ENCODE measurements at places on chromosomes 13 and 19.
A peak's percentile ranks its signal among the peaks of the same experiment; 100 is the strongest.

DNA sequence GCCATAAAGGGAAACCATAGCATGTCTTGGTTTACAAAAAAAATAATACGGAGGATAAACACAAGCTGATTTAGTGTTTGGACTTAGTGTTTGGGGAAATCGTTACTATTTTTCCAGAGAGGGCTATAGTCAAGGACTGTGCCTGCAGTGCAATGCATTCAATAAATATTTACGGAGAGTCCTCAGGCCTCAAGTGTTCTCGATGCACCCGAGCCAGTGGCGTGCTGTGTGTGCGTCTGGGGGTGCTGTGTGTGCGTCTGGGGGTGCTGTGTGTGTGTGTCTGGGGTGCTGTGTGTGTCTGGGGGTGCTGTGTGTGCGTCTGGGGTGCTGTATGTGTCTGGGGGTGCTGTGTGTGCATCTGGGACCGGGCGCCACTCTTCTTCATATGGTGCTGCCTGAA, 71.7 kb upstream of the GTF3A start:
- DNase-seq, result no peak

- DNase-seq, result no peak
Observed at GRCh38 chr13:41457589-41458186, 338 bp downstream of the RGCC start.

- DNase-seq, result no peak
Observed at GRCh38 chr13:111004444-111004843, 89.6 kb upstream of the ANKRD10 start.

DNA sequence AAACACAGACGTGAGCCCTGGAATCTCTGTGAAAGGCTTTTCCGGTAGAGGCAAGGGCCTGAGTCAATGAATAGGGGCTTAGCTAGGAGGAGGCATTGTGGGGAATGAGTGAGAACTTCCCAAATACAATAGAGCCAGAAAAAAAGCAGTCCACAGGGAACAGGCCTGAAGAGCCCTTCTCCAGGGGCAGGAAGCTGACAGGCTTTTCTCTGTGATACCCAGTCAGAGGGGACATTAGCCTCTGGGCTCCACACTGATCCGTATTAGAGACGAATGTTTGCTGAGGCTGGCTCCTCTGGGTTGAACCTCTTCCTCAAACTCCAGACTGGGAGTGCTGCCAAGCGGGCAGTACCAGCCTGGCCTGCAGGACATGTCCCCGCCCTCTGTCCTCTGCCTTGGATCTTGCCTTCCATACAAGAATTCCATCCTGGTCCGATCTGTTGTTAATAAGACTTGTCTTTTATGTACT, 2.3 kb downstream of the DHRS12 start:
- no peak for DNase-seq

- no peak for DNase-seq
Observed at GRCh38 chr19:58563034-58563573, 4.7 kb upstream of the UBE2M start.

GRCh38 chr13:88526186-88526852, 855.1 kb downstream of the SLITRK5 start:
- no peak for DNase-seq

DNA sequence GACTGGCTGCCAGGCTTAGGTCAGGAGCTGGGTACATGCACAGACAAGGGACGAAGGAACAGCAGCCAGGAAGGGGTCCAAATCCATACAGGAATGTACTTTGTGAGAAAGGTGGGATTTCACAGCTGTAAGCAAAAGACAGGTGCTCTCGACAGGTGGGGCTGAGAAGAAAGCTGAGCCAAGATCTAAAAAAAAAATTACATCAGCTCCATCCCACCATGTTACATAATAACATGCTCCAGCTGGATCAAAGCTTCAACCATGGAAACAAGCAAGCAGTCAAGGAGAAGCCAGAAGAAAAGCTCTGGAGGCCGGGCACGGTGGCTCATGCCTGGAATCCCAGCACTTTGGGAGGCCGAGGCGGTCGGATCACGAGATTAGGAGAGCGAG, 8.0 kb downstream of the UBXN6 start:
- no peak for DNase-seq

- no peak for DNase-seq
Observed at GRCh38 chr13:64028551-64028950, 2612.9 kb upstream of the PCDH20 start.

DNA sequence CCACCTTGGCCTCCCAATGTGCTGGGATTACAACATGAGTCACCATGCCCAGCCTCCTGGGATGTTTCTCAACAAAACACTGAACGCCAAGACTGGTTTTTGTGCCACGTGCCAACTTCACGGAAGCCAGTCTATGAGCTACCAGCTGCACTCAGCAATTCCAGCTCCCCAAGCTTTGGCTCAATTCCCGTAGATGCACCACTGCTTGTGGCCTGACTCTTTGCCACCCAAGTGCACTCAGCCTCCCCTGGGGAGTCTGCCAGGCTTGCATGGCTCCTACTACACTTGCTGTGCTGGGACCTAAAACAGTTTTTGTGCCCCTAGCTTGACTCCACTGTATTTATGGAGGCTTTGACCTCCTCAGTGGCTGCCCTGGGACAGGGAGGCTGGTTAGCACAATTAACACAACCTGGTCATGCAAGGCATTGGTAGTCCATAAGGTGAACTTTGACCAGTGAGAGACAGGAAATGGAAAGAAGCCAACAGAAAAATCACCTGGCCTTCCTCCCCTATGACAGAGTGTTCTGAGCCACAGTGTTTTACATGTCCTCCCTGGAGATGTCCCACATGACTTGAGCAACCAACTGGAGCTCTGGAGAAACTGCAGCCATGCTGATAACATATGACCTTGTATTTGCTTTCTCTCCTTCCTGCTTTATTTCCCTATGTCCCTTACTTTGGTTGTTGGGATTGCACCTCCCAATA, 1173.1 kb downstream of the UQCRFS1 start:
- no peak for DNase-seq

DNA sequence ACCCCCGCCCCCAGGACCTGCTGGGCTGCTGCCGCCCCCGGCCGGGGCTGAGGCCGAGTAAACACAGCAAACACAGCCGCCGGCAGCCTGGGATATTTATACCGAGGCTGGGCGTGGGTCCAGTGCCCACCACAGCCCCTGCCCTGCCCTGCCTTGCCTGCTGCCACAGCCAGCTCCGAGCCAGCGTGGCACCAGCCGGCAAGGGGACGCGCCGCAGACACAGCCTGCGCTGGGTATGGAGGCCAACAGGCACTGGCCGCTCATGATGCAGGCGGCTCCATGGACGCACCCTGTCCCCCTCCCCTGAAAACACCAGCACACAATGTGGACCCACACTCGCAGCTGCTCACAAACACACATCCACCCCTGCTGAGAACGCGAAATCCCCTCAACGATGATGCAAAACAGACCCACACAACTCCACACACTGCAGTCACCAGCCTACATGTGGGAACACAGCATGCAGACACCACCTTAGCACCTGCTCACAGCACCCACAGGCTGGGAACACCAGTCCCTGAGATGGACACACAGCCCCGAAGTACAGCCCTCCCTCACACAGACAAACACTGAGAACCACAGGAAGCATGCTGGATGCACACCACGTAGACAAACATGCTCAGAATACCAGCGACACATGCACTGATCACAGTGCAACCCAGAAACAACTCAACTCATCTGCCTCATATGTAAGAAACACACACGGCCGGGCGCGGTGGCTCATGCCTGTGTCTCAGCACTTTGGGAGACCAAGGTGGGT, 16.2 kb downstream of the CCDC97 start:
- DNase-seq, result no peak

GRCh38 chr13:90800082-90800746, 547.3 kb upstream of the MIR17HG start:
- no peak for DNase-seq

DNA sequence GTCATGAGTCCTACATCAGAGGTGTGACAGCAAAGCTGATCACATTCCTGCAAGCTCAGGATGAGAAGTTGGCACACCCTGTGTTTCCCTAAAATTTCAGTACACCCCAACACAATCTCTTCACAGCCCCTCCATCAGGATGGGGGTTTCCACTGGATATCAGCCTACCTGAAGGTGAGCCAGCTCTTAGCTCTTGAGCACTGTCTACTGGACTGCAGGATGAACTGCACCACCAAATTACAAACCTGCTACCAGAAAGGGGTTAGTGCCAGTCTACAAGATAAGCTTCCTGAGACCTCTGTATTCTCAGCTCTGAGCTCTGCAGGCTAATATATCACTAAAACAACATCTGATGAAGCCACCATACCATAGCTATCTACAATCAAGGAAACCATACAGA, 1616.2 kb upstream of the SPRY2 start:
- no peak for DNase-seq

DNA sequence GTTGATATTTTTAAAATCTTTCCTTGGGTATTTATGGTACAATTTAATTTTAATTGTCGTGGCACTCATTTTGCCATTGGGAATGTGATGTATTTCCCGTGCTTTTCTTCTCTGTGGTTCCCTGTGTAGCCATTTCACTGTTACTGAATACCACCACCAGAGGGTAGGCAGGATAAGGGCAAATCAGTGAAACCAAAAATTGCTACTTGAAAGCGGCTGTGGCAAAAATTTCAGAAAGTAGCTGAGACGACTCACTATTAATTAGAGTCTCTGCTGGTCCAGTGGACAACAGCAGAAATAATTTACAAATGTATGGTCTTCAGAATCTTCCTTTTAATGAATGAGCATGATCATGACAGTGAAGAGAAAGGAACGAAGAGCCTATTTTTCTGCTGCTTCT, 34.4 kb upstream of the MIR17HG start:
- no peak for DNase-seq

- no peak for DNase-seq
Observed at GRCh38 chr19:16075430-16076153, 703 bp upstream of the TPM4 start.

- no peak for DNase-seq
Observed at GRCh38 chr19:10007371-10008183, 2.7 kb downstream of the COL5A3 start.

DNA sequence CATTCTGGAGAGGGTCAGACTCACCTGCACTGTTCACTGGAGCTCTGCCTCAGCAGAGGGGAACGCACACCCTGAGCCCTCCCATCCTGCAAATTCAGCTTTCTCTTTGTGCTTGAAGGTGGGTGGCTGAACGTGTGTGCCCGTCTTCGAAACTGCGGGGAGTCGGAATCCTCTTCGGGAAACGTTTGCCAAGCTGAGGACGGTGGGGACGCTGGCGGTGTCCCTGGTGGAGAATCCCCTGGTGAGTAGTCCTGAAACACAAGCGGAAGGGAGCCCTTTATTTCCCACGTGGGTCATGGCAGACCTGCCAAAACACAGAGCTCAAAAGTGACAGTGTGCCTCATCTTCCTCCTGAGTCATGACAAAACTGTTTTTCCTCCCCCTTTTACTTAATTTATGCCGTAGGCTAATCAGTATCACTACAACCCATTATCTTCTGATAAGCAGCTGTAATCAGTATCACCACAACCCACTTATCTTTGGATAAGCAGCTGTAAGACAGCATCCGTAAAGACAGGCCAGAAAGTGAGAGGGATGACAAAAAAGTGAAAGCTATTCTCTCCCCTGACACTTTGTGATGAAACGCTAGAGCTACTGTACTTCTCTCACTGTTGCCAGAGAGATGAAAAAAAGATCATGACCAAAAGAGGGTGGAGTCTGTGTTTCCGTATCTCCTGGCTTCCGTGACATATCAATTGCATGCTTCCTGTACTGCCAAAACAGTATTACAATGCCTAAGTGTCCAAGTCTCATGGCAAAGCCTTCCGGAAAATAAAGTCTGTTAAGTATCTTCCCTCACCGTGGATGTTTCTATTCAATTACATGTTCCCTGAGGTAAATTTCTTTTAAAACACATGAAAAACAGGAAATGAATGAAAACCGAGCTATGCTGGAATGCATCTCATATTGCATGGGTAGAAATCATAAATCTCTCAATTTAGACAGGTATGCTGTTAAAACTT, 155.5 kb downstream of the TBC1D4 start:
- DNase-seq, result peak; percentile 49

DNA sequence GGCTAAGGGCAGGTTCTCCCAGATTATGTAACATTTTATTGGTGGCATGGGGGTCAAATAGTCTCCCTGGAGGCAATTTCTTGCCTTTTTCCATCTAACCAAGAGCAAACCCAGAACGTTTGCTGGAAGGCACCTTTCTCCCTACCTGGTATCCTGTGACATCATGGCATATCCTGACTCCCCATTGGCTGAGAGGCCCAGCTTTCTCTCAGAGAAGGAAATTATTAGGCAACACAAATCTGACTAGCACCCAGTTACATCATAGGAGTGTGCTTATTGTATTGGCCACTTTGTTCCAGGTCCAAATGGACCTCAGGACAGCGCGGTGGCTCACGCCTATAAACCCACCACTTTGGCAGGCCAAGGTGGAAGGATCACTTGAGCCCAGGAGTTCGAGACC, 13.0 kb downstream of the NTN5 start:
- DNase-seq, result no peak

GRCh38 chr13:113367771-113368170, 3.8 kb upstream of the GRTP1 start:
- no peak for DNase-seq

DNA sequence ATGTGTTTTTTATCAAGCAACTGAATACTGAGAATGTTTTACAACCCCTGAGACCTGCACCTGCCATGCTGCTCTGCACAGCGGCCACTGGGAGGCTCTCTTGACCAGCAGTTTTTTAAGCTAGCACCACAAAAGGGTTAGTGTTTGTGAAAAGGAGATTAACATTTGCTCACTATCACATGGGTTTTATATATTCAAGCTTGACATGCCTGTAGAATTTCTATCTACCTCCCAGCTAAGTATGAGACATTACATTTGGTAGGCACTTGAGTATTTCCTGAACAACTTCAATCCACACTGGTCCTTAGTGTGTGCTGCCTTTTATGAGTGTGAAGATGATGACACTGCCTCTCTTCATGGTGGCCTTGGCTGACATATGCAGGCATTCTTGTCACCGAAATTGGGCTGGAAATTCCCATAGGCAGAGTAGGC, 1238.9 kb downstream of the UQCRFS1 start:
- DNase-seq, result no peak

DNA sequence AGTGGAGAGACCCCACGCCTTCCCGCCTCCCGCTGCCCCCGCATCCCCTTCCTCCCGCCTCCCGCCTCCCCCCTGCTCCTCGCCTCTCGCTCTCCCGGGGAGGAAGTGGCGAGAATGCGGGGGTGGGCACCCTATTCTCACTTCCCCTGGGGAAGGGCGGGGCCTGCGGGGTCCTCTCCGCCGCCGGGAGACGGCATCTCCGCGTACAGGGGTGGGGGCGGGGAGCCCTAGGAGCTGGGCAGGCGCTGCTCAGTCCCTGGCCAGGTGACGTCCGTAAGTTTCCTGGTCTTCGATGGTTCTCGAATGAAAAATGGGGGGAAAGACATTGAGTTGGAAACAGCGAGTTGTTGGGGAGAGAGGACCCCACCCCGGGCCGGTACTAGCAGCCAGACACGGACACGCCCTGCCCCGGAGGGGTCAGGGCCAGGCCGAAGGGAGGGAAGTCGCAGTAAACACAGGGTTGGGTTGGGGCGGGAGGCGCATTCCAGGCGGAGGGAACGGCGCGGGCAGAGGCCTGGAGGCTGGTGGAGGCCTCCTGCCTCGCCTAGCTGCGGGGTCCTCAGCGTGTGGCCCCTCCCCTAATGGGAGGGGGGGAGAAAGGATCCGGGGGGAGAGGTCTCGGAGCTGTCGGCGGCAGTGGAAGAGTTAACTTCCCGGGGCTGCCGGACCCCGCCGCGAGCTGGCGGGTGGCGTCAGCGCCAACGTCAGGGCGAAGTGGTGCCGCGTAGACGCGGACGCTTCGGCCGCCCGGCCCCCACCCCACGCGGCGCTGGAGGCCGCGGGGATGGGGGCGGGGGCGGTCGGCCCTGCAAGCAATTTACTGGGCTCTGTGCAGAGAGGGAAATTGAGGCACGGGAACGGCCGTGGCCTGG, 10.4 kb upstream of the JUND start:
- DNase-seq, result peak; percentile 82

GRCh38 chr13:109778102-109778542, 8.3 kb downstream of the IRS2 start:
- DNase-seq, result no peak

GRCh38 chr19:2719232-2719735, 1.9 kb downstream of the DIRAS1 start:
- DNase-seq, result no peak
